ENCODE measurements at places on chromosomes 2 and 18.

GRCh38 chr2:84212611-84213314, 246.3 kb downstream of the SUCLG1 start:
- DNase-seq = no peak

DNA sequence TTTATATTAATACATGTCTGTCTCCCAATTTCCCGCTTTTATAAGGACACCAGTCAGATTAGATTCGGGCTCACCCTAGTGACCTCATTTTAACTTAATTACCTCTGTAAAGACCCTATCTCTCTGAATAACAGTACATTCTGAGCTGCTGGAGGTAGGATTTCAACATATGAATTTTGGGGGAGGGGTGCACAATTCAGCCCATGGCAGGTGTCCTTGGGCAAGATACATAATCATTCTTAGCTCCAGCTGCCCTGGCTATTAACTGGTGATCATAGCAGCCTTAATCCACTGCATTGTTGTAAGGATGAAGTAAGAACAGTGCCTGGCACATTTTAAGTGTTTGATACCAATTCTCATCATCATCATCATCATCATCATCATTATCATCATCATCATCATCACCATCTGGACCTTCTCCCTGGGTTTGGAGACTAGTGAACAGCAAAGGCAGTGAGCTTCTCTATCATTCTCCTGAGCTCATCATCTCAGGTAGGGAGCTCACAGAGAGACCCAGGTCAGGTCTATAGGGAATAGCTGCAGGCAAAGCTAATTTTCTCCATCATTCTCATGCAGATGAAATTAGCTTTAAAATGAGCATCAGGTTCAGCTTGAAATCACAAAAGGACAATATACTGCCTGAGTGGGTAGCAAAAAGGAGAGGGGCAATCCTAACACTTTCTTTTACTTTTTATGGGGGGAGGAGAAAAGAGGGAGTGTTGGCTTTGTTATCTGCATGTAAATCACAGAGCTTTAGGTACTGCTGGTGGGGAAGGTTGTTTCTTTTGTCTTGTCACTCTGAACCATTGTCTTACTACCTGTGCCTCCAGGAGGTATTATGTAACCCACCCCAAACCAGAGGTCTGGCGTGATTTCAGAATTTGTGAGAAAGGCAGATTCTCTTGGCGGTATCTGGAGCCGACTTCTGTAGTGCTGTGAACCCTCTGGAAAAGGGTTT, 125.5 kb upstream of the SPRED2 start:
- DNase-seq = no peak

DNA sequence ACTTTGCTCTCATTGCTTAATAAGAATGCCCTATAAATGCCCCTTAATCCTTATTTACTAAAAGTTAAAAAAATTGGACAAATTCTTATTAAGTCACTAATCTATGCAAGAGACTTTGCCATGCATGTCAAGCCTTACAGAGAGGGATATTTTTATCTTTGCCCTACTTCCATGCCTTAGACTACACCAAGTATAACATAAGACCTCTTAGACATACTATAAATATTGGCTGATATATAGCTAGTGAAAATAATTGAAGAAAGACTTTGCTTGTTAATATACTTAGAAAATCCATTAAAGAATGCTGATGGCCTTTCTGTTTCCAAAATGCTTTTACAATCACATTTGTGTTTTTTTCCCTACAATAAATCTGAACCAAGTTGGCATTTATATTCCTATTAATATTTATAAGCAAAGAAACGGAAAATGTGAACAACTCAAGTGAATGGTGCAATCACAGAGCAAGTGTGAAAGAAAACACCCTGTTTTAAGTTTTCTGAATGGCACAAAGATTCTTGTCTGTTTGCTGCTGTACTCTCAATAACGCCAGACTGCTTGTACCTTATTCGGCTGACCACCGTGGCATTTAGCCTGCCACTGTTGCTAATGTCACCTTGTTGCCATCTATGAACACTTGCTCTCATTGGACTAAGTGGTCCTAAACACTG, 105.0 kb downstream of the MC4R start:
- DNase-seq = no peak

DNA sequence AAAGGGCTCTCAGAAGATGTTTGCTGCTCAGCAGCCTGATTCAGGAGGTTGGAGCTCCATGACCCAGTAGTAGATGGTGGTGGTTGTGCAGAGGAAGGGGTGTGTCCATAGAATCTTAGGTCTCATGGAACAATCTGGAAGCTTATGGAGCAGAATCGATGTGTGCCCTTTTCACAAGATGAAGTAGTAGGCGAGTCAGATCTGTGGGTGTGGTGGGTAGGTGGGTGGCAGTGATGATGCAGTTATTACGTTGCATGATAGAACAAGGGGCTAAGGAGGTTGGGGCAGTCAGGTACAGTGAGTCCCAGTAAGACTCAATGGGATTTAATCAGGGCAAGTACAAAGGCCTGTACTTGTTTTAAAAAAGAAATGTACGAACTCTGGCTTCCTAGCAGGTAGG, 9.1 kb downstream of the TET3 start:
- DNase-seq = no peak
